Kasumi-1 (cell line): ENCODE measurements at places on chromosomes 16 and 17.

DNA sequence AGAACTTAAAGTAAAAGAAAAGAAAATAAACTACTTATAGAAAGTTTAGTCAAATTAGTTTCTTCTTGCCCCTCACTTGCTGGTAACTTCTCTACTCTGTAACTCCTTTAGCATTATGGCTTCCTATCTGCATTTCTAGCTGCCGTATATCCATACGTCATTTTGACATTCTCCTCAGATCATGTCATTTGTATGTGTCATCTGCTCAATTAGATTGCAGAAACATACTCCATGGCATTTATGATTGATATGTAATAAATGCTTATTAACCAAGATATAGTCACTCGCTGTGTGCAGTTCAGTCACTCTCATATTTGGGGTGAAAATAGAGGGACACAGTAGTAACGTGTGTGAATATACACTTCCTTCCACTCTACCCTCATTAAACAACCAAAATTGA, 103.4 kb downstream of the ZNF18 start:
- no peak for DNase-seq

DNA sequence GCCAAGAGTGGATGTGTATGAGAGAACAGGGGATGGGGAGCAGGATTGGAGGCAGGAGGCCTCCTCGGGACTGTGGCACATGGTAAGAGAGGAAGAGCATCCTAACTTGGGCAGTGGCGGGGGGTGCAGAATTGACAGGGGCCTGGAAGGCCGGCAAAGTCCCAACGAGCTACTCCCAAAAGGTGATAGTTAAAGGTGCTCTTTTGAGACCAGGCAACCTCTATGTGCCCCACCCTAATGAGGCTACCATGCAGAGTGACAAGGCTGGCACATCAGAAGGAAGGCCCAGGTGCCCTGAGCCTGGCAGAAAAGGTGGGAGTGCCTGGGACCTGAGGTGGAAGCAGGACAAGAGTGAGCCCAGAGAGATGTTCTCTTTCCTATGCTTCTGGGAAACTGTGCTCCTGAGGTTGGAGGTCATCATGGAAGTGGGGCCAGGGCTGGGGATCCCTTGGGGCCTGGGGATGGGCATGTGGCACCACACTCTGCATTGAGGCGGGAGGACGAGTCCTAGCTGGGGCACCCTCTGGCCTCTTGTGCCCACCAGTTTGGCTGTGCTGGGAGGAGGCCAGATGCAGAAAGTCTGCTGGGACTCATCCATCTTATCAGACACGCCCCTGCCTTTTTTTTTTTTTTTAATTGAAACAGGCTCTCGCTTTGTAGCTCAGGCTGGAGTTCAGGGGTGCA, 5.9 kb downstream of the RAB11FIP4 start:
- no peak for DNase-seq

DNA sequence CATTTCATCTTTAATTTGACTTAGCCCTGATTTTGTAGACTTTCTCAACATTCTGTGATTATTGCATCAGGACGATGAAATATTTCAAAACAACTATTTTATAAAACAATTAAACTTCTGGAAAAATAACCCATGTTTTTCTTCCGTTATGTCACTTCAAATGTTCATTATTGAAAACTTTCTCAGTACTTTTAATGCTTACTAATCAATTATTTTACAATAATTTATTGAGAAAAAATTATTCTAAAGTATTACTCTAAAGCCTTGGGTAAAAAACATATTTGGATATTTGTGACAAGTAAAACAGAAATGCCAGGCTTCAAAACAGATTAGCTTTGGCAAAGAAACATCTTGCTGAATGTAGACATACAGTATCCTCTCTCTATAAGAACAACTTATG, 46.3 kb upstream of the DHX40 start:
- no peak for DNase-seq

GRCh38 chr17:65679165-65679845, 117.9 kb upstream of the AXIN2 start:
- DNase-seq: no peak

- DNase-seq: no peak
Observed at GRCh38 chr17:48567209-48567608, 10.9 kb downstream of the HOXB4 start.

DNA sequence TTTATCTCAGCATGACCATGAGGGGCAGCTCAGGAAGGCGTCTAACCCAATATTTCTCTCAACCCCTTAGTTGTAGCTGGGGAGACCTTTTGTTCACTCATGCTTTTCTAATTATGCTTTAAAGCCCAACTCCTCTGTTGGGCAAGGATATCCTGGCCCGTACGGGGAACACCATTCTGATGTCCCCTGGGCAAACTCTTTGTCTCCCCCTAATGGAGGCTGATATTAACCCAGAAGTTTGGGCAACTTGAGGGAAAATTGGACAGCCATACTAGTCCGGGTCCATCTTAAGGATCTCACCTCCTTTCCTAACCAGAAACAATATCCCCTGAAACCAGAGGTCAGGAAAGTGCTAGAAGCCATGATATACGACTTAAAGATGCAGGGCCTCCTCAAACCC, 143.7 kb upstream of the COX10 start:
- DNase-seq: no peak

DNA sequence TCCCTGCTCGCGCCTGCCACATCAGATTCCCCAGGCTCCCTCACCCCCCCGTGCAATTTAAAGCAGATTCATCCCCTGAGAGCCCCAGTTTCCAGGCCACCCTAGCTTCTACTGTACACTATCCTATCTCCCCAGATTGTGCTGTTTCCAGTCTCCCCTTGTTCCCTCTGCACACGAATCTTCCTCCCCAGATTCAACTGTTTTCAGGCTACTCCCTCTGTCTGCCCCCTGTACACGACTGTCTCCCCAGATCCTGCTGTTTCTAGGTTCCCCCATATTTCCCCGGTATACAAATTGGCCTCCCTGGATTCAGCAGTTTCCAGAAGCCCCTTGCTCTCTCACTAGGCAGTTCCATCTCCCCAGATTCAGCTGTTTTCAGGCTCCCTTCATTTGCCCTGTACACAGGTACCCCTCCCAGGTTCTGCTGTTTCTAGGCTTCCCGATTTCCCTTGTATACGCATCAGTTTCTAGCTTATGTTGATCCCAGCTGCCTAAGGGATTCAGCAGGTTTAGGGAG, 22.9 kb downstream of the COPZ2 start:
- DNase-seq: no peak

DNA sequence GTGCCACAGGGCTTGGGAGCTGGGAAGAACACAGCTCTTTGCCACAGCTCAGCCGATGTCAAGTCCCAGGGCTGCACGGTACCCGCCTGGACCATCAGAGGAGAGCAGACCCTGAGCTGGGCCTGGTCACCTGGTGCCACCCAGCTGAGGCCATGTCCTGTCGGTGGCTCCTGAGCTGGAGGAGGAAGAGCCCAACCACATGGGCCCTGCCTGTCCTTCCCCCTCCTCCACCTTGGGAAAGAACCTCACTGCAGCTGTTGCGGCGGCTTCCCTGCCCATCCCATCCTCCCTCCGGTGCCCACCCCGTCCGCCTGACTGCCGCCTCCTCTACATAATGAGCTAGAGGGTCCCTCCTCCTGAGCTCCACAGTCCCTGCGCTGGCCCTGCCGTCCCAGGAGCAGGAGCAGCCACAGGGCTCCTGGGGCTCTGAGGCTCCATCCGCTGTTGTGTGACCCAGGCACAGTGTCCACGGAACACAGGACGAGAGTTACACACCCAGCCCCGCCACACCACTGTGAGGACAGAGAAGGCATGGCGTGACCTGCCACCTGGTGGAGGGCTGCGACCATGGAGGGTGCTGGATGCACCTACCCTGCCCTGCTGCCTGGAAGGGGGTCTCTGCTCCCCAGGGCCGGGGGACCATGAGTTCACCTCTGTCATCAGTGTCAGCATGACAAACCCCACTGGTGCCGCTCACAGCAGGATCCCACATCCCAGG, 21.4 kb upstream of the CHMP6 start:
- peak; percentile 38 for DNase-seq

DNA sequence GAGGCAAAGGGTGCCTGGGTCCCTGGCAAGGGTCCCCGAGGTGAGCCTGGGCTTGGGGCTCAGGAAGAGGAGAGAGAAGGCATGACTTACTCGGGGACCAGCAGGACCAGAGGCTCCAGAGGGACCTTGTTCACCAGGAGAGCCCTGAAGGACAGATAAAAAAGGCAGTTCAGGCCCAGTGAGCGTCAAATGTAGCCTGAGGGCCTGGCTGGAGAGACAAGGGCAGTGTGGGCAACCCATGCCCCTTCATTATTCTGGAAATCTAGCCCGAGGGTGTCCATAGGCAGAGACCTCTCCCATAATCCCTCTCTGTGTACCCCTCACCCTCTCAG, 14.1 kb downstream of the COL1A1 start:
- DNase-seq: no peak

DNA sequence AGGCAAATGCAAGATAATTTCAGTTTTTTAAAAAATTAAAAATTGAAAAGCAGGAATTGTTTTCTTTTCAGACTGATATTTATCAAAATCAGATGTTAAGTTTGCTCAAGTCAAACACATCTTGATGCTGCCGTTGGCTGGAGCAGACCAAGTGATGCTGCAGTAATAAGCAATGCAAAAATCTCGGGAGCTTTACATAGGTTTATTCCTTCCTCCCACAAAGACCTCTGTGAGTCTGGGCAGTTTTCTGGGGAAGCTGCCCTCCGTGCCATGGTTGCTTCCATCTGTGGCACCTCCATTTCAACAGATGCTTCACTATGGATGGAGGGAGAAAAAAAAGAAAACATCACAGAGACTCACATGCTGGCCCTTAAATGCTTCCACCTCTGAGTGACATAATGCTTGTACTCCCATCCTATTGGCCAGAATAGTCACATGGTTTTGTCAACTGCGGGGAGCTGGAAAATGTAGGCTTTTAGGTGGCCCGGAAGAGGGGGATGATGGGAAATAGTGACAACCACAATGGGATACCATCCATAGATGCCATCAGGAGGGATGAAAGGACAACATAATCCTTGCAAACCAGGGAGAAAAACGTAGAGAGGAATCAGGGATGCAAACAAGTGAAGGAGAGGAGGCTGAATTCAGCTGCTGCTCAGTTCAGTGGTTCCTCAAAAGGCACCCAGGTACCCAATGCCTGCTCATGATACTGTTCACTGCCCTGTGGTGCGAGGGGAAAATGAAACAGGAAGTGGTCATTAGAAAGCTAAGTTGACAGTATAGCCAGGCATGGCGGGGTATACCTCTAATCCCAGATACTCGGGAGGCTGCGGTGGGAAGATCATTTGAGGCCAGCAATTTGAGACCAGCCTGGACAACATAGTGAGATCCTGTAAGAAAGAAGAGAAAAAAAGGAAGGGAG, 13.5 kb upstream of the ERCC4 start:
- no peak for DNase-seq

DNA sequence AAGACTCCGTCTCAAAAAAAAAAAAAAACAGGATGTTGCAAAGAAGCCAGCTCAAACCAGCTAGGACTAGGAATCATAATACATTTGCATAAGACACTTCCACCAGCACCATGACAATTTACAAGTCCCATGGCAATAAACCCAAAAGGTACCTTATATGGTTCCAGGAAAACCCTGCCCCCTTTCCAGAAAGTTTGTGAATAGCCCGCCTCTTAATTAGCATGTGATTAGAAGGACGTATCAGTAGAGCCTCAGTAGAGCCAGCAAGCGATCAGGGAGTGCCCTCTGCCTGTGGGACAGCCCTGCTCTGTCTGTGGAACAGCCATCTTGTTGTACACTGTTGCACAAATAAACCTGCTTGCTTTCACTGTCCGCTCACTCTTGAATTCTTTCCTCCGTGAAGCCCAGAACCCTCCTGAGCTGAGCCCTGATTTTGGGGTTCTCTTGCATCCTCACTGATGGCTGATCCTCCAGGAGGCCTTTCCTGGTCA, 14.0 kb downstream of the NUPR1 start:
- no peak for DNase-seq

- no peak for DNase-seq
Observed at GRCh38 chr16:79903471-79903870, 302.9 kb upstream of the MAF start.

DNA sequence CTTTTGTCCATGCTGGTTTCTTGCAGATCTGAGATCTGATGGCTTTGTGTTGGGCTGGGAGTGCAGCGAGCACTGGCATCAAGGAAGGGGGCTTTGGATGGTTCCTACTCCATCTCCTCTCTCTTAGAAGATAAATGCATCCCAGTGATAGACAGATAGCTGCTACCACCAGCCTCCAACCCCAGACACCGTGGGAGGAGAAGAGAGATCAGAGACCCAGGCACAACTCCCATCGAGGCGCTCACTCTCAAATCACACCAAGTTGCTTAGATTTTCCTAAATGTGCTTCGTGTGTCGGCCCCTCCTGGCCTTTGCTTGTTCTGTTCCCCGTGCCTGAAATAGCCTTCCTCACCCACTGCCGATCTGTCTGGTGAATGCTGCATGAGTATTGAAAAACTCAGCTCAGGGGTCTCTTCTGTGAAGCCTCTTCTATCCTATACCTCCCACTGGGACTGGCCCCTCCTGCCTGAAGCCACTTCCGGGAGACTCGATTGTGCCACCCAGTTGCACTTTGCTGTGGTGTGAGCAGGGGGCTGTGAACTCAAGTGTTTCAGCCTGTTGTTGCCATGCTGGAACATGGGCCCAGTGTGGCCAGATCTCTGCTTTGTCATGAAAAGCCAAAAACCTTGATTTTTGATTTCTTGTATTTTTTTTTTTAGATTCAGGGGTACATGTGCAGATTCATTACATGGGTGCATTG, 242.7 kb downstream of the GSG1L start:
- DNase-seq: no peak

DNA sequence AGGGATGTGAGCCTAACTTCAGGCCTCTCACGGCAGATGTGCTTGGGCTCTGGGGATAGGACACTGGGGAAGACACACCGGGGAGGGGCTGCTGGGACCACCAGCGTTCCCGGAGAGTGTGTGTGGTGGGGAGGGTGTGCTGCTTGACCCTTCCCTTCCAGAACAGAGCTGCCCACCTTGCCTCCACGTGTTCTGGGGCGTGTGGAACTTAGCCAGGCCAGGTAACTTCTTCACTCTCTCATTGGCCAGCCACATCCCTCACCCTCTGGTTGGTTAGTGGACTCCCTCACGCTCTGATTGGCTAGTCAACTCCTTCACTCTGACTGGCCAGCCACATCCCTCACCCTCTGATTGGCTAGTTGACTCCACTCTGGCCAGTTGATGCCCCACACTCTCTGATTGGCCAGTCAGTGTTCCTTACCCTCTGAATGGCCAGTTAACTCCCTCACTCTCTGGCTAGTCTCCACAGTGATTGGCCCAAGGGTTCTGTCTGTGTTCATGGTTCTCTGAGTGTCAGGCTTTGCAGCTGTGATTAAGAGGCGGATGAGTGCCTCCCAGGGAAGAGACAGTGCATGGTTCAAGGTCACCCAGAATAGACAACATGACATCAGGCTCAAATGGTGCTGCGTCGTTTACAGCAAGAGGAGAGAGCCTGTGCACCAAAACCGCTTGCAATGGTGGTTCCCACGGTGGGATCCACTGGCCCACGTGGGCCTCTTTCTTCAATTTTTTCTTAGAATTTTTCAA, 10.0 kb downstream of the TMEM235 start:
- no peak for DNase-seq

- DNase-seq: no peak
Observed at GRCh38 chr16:4136229-4136813, 20.1 kb upstream of the ADCY9 start.

- DNase-seq: no peak
Observed at GRCh38 chr17:17445925-17446665, 30.7 kb upstream of the MED9 start.
